ENCODE measurements at places on chromosomes 5 and 9. TPM values are rescaled to one million over a fixed set of nuclear protein-coding genes. Genes with fewer than 3 reads are reported as not detected.

DNA sequence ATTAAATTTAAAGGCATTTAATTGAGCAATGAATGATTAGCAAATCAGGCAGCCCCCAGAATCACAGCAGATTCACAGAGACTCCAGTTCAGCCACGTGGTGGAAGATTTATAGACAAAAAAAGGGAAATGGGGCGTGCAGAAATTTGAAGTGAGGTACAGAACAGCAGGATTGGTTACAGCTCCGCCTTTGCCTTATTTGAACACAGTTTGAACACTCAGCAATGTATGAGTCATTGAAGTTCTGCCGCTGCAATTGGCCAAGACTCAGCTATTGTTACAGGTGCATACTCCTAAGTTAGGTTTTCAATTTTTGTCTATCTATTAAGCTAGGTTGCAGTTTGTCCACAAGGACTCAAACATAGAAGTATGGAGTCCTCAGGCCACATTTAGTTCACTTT lies 157.7 kb upstream of the SLC12A2 start:
- H3K27me3 ChIP-seq = no peaks in the 10 kb centered on the region
- no peak for DNase-seq
- H3K36me3 ChIP-seq = no peaks in the 10 kb centered on the region
- no peak overlapping the region for H3K4me3 ChIP-seq
- no peak overlapping the region for H3K27ac ChIP-seq
- H3K4me1 ChIP-seq = no peaks in the 10 kb centered on the region

DNA sequence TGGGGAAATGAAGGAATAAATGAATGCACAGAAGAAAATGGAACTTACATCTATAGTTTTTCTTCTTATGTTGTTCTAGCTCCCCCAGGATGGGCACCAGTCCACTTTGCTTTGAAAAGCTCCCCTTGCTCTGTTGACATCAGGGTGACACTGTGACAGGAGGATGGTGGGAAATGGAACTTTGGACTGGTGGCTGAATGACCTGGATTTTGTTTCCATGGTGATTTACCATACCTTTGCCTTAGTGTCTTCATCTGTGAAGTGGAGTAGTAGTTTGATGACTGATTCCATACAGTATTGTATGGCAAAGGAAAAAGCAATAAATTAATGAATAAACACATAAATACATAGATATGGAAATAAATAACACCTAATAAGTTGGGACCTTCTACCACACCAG lies 294.7 kb downstream of the KIF4B start:
- H3K4me1 ChIP-seq = no peaks in the 10 kb centered on the region
- DNase-seq = no peak
- H3K36me3 ChIP-seq = no peaks in the 10 kb centered on the region
- H3K27ac ChIP-seq = no peak overlapping the region

GRCh38 chr9:94639061-94639998 lies at the start of gene FBP1:
FBP1 (minus strand) TSS chr9:94639518; CDS start chr9:94639310, 208 bp downstream.
- no peaks in the 10 kb centered on the region for H3K36me3 ChIP-seq
- peak; percentile 50 for DNase-seq
- peaks cover 4% of the 10 kb centered on the region for H3K27me3 ChIP-seq
- H3K4me1 ChIP-seq = peaks cover 10% of the 10 kb centered on the region
- peak within 1 kb of the TSS; percentile 54 for H3K4me3 ChIP-seq

CD72 gene
- 5.2 TPM for total RNA-seq

ARHGEF37 gene
- total RNA-seq = 4.5 TPM

Data from lung (tissue), 17 donors.